ENCODE measurements at places on chromosomes 5 and 9.

DNA sequence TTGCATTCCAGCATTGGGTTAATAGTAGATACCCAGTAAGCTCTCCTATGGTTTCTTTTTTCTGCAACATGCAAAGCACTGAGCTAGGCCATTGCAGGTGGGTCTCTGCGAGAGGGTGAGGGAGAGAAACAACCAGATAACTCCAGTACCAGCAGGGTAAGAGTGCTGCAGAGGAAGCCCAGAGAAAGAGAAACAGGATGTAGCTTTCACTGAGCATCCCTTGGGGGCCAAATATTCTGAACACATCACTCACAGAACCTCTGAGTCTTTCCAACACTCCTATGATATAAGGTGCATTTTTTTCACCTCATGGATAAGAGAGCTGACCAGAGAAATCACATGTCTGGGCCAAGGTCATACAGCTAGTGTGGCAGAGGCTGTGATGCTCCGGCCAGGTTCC is 76.7 kb downstream of the TRIM32 start:
- no peak overlapping the region for H3K27ac ChIP-seq
- no peaks in the 10 kb centered on the region for H3K36me3 ChIP-seq
- no peak for DNase-seq
- H3K4me1 ChIP-seq: no peaks in the 10 kb centered on the region
- no peaks in the 10 kb centered on the region for H3K27me3 ChIP-seq

DNA sequence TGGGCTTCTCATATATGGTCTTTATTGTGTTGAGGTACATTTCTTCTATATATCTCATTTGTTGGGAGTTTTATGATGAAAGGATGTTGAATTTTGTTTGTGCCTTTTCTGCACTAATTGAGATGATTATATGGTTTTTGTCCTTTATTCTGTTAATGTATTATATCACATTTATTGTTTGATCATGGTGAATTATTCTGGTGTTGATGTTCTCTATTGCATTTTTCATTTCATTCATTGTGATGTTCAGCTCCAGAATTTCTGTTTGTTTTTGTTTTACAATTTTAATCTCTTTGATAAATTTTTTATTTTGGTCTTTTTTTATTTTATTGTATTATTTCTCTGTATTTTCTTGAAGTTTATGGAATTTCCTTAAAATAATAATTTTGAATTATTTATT is 35.4 kb downstream of the FBXO4 start:
- H3K27me3 ChIP-seq: no peaks in the 10 kb centered on the region
- H3K27ac ChIP-seq: no peak overlapping the region
- no peaks in the 10 kb centered on the region for H3K4me1 ChIP-seq

GRCh38 chr5:35198075-35198474 is 32.2 kb downstream of the PRLR start:
- no peaks in the 10 kb centered on the region for H3K27me3 ChIP-seq
- H3K27ac ChIP-seq: no peak overlapping the region
- no peak for DNase-seq
- H3K36me3 ChIP-seq: no peaks in the 10 kb centered on the region

- H3K4me3 ChIP-seq: no peak overlapping the region
- no peak overlapping the region for H3K27ac ChIP-seq
- H3K36me3 ChIP-seq: no peaks in the 10 kb centered on the region
- DNase-seq: no peak
- H3K4me1 ChIP-seq: no peaks in the 10 kb centered on the region
- H3K27me3 ChIP-seq: no peaks in the 10 kb centered on the region
Observed at GRCh38 chr9:81868145-81868544, 60.1 kb upstream of the SPATA31D4 start.

- no peak overlapping the region for H3K27ac ChIP-seq
- H3K36me3 ChIP-seq: no peaks in the 10 kb centered on the region
- DNase-seq: no peak
- H3K4me3 ChIP-seq: no peak overlapping the region
- H3K4me1 ChIP-seq: peaks cover 15% of the 10 kb centered on the region
Observed at GRCh38 chr9:81562231-81563019, 126.9 kb downstream of the TLE1 start.

Data from thoracic aorta (tissue), 2 donors.